NCI-H187 treated with DMSO at 0.1 percent for 48 hours (cell line): ENCODE measurements at places on chromosomes 13 and 19.

DNA sequence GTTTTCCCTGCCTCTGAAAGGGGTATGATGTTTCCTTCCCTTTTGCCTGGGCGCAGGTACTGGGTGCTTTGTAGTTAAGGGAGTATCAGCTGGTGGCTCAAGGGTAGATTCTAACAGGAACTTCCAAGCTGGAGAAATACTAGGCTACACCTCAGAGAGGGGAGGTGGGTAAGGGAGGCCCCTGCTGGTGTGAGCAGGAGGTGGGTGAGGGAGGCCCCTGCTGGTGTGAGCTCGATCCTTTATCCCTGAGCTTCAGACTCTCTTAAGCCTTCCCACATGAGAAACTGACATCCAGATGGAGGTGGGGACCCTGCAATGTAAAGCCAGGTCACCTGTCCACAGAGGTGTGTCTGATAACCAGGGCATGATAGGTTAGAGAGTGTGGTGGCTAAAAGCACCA is 32.1 kb downstream of the CYP2B6 start:
- no peak for DNase-seq

- DNase-seq, result no peak
Observed at GRCh38 chr19:39307046-39307821, 11.0 kb downstream of the IFNL1 start.

DNA sequence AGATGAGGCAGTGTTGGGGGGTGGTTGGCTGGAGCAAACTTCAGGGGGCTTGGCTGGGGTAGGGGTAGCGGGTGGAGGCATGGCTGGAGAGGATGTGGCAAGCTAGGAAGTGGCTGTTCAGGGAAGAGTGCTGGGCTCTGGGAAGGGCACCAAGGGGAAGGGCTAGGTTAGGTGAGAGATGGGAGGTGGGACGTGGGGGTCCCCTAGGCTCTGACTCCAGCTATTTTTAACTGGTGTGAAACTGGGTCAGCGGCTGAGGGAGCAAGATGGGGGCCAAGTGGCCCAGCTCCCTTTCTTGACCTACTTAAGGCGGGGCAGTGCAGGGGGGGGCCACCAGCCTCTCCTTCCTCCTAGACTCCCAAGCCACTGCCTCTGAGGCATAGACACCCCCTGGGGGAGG is 7.3 kb downstream of the KCNC3 start:
- no peak for DNase-seq

GRCh38 chr13:94216476-94216875 is 263.0 kb downstream of the DCT start:
- no peak for DNase-seq

GRCh38 chr13:35927567-35928021 is 203.6 kb downstream of the DCLK1 start:
- no peak for DNase-seq

DNA sequence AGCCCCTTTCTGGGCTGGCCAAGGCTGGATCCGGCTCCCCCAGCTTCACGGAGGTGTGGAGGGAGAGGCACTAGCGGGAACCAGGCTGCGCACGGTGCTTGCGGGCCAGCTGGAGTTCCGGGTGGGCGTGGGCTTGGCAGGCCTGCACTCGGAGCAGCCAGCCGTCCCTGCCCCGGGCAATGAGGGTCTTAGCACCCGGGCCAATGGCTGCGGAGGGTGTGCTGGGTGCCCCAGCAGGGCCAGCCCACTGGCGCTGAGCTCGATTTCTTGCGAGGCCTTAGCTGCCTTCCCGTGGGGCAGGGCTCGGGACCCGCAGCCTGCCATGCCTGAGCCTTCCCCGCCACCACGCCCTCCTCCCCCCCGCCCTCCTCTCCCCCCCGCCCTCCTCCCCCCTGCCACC is 2.6 kb upstream of the ZNF559 start:
- no peak for DNase-seq

GRCh38 chr19:6740589-6741343 is 1.3 kb downstream of the TRIP10 start:
- no peak for DNase-seq

DNA sequence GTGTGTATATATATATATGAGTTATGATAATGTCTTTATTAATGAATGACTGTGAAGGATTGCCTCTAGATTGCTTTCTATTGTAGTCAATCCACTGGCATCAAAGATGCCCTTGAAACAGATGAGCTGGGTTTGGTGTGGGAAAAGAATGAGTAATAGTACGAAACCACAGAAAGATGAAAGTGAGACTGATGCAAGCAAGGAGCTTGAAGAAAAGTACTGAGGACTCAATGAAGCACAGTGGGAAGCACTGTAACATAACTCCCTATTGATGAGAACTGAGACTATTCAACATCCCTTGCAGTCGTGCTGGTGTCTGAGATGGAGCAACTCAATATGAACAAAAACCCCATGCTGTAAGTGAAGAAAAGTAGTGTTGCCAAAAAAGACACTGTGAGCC is 1794.2 kb downstream of the SLITRK5 start:
- no peak for DNase-seq

GRCh38 chr19:33788676-33789075 is 8.0 kb upstream of the KCTD15 start:
- DNase-seq, result no peak

DNA sequence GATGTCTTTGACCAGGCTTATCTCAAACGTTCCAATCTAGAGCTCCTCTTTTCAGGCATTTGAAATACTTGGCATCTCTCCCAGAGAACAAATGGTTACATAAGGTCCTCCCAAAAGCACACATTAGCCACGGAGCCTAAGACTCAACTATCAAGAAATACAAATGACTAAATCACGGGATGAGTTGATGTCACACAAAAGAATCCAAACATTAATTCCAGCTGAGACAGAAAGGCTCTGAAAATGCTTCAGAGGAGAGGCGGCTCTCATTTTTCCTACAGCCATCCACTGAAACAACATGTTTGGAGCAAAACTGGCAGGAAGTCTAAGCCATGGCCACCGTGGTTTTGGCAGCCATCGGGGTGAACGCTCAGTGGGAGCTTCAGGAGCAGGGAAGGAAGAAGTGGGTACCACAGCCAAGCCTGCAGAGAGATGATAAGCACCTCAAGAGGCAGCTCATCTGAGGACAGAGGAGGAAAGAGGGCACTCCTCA is 122.5 kb downstream of the STK24 start:
- DNase-seq, result no peak

DNA sequence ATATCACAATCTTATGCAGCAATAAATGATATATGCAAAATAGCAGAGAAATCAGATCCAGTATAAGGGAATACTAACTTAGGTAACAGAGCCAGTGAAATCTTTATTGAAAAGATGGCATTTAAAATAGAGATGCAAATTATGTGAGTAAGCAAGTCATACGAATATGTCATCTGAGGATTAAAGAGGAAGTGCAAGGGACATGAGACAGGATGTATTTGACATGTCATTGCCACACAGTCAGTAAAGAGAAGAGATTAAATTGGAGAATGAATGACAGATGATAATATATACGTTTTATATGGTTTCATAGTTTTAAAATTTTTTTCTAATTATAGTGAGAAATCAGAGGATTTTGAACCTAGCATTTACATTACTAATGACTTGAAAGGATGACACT is 426.4 kb downstream of the SLITRK5 start:
- DNase-seq, result no peak

- DNase-seq, result no peak
Observed at GRCh38 chr13:50511877-50512341, 331.6 kb downstream of the DLEU7 start.

DNA sequence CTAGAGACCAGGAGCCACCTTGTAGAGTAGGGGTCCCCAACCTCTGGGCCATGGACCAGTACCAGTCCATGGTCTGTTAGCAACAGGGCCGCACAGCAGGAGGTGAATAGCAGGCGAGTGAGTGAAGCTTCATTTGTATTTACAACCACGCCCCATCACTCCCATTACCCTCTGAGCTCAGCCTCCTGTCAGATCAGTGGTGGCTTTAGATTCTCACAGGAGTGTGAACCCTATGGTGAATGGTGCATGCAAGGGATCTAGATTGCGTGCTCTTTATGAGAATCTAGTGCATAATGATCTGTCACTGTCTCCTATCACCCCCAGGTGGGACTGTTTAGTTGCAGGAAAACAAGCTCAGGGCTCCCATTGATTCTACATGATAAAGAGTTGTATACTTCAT is 303.6 kb downstream of the KCNRG start:
- DNase-seq, result no peak

DNA sequence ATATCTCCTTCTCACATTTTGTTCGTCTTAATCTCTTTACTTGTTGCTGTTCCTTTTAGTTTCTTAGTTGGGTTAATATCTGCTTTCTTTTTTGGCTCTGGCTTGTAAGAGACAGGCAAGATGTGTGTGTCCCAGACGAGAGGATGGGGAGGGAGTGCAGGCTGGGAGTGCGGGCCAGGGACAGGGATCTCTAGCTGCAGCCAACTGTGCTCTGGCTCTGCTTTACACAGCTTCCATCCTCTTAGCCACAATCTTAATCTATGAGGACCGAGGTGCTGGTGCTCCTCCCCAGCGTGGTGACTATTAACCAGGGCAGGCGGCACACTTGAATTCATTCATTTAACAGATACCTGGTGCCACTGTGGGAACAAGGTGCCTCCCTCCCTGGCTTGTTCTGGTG is 70.9 kb upstream of the WASF3 start:
- no peak for DNase-seq

DNA sequence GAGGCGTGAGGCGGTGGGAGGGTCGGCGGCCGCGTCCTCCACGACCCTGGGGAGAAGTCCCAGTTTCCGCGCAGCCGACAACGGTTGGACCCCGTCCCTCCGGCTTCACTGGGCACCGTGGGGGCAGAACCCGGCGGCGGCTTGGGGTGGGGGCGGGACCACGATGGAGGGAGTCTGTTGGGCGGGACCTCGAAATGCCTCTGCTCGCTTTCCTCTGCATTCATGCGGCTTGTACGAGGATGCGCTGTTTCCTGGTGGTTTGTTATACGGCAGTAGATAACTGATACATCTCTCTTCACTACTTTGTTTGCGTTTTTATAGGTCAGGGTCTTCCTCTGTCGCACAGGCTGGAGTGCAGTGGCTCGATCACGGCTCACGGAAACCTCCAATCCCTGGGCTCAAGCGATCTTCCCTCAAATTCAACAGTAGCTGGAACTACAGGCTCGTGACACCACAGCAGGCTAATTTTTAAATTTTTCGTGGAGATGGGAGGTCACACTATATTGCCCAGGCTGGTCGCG is 24.6 kb upstream of the ZNF846 start:
- no peak for DNase-seq

GRCh38 chr13:99723878-99724277 is 222.6 kb downstream of the TM9SF2 start:
- DNase-seq, result no peak

GRCh38 chr19:35279985-35280821 is 2.1 kb upstream of the HAMP start:
- DNase-seq, result no peak

- no peak for DNase-seq
Observed at GRCh38 chr19:38837656-38838121, 6.1 kb upstream of the ECH1 start.

DNA sequence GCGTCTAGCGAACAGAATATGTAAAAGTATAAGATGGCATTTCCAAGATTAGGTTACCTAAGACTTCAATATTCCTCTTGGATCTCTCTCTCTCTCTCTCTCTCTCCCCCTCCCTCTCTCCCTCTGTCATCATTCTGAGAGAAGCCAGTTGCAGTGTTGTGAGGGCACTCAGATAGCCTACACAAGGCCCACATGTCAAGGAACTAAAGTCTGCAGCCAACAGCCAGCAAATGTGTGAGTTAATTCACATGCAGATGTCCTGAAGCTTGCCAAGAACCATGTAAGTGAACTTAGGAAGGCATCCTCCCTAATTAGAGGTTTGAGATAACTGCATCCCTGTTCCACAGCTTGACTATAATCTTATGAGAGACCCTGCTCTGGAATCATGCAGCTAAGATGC is 822.9 kb upstream of the PRR20A start:
- no peak for DNase-seq

DNA sequence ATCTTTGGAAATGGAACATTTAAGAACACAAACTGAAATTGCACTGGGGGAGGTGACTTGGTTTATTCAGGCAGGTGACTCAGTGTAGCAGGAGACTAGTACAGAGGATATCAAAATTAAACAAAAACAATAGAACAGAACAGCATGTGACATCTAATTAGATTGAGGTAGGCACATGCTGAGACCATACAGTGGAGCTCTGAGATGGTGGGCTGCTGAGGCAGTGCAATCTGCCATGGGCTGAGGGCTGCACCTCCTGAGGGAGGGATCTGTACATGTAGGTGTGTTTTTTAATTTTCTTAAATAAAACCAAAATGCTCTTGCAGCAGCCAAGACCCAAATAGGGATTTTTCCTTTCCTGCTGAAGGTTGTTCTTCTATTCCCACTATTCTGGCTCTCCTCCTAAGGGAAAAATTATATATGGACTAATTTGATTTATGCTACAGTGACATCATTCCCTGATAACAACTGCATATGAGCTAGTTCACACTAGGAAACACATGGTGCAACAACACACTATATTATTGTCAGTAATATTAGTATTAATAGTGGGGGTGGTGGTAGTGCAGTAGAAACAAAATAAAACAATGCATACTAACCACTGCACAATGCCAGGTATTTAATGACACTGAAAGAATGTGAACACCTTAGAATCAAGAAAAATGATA is 48.0 kb downstream of the LNX2 start:
- no peak for DNase-seq

DNA sequence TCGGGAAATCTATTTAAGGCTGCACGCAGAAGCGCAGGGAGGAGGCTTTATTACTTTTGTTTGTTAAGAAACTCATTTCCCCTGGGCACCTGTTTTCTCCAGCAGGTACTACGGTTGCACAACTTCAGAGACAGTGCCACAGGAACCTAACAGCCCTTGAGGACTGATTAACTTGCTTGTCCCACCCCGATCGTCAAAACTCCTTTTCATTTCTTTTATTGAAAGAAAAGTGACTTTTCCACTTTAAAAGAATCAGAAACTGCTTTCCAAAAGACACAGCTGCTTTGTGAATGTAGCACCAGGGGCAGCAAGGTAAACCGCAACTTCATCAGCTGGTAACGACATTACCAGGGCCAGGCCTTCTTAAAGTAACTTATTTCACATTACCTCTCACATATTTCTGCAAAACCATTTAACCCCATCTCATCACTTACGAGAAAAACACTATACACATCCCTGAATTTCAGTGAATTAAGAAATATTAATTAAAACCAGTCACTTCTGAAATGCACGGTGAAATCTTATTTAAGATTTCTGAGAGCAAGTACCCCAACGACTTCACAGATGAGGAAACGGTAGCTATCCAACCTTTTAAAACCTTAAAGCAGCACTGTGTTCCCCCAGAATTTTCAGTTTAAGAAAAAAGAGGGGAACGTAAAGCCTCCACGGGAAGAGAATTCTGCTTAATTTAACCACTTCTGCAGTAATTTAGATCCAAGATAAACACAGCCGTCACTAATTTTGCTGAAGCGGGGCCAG is 1.4 kb downstream of the ANKRD10 start:
- no peak for DNase-seq
